MM.1S (cell line): ENCODE measurements at places on chromosomes 16 and 17.
A peak's percentile ranks its signal among the peaks of the same experiment; 100 is the strongest.

- H3K27ac ChIP-seq, result no peak overlapping the region
- H3K36me3 ChIP-seq, result no peaks in the 10 kb centered on the region
- no peaks in the 10 kb centered on the region for H3K4me1 ChIP-seq
- H3K27me3 ChIP-seq, result peaks cover 4% of the 10 kb centered on the region; the same call in 1 of the 2 replicates
- H3K4me3 ChIP-seq, result no peak overlapping the region
- DNase-seq, result no peak
These were observed 1.8 kb downstream of the KCNJ2 start for GRCh38 chr17:70171159-70171558.

DNA sequence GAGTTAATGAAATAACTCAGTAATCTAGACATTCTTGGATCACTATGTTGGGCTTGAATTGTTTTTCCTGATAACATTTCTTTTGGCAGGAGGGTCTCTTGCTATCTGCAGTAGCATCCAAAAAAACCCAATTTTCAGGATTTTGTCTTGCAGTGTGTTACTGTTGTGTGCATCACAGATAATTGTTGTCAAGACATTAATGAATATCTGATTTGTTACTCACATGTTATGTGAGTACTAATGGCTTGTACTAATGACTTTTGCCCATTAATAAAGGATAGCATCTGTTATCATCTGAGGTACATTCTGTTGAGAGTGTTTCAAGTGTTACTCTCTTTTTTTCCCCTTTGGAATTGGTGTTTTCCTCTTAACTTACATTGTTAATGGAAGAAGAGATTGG lies 10.0 kb downstream of the PRKAR1A start:
- peaks cover 7% of the 10 kb centered on the region; the same call in 1 of the 2 replicates for H3K36me3 ChIP-seq
- H3K27me3 ChIP-seq, result no peaks in the 10 kb centered on the region
- H3K27ac ChIP-seq, result no peak overlapping the region
- no peak for DNase-seq
- H3K4me1 ChIP-seq, result no peaks in the 10 kb centered on the region
- H3K4me3 ChIP-seq, result no peak overlapping the region

- no peaks in the 10 kb centered on the region for H3K36me3 ChIP-seq
- DNase-seq, result no peak
- no peaks in the 10 kb centered on the region for H3K4me1 ChIP-seq
- H3K27ac ChIP-seq, result no peak overlapping the region
- no peaks in the 10 kb centered on the region for H3K27me3 ChIP-seq
- H3K4me3 ChIP-seq, result no peak overlapping the region
These were observed 255.2 kb downstream of the CNTNAP4 start for GRCh38 chr16:76532188-76532973.

- H3K27ac ChIP-seq, result no peak overlapping the region
- no peaks in the 10 kb centered on the region for H3K27me3 ChIP-seq
- H3K4me3 ChIP-seq, result no peak overlapping the region
- no peaks in the 10 kb centered on the region for H3K36me3 ChIP-seq
- peaks cover 16% of the 10 kb centered on the region for H3K4me1 ChIP-seq
These were observed 26.3 kb downstream of the SPECC1 start for GRCh38 chr17:20035501-20035900.

DNA sequence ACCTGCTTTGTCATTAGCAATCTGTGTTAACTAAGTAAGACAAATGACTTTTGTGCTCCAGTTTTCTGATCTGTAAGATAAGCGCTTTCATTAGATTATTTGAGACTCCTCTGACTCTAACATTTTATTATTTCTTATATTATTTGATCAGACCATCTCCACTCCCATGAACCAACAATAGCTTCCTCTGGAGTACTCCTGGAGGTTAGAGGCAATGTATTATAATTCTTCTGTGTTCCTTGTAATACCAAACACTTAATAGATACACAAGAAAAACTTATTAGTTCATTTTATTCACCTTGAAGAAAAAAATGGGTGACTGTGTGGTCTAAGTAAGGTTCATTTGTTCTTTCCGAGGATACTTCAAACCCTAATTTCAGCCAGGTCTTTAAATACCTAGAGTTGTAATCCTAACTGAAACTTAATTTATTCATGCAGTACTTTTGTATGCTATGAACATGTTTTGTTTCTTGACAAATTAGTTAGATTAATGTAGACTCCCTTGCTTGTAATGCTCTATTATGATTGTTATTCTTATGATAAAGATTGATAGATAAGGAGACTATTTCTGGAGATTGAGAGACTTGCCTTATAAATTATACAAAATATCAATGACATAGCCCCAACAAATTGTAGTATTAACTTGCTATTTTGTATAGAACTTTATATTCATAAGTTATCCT lies 53.9 kb downstream of the NQO1 start:
- H3K4me1 ChIP-seq, result no peaks in the 10 kb centered on the region
- H3K27ac ChIP-seq, result no peak overlapping the region
- no peak overlapping the region for H3K4me3 ChIP-seq
- H3K36me3 ChIP-seq, result no peaks in the 10 kb centered on the region
- no peaks in the 10 kb centered on the region for H3K27me3 ChIP-seq

GRCh38 chr16:75471723-75472633 lies 7.5 kb upstream of the TMEM170A start:
- H3K4me3 ChIP-seq, result no peak overlapping the region
- no peaks in the 10 kb centered on the region for H3K27me3 ChIP-seq
- H3K4me1 ChIP-seq, result no peaks in the 10 kb centered on the region
- H3K36me3 ChIP-seq, result no peaks in the 10 kb centered on the region
- peak; percentile 14 for DNase-seq

DNA sequence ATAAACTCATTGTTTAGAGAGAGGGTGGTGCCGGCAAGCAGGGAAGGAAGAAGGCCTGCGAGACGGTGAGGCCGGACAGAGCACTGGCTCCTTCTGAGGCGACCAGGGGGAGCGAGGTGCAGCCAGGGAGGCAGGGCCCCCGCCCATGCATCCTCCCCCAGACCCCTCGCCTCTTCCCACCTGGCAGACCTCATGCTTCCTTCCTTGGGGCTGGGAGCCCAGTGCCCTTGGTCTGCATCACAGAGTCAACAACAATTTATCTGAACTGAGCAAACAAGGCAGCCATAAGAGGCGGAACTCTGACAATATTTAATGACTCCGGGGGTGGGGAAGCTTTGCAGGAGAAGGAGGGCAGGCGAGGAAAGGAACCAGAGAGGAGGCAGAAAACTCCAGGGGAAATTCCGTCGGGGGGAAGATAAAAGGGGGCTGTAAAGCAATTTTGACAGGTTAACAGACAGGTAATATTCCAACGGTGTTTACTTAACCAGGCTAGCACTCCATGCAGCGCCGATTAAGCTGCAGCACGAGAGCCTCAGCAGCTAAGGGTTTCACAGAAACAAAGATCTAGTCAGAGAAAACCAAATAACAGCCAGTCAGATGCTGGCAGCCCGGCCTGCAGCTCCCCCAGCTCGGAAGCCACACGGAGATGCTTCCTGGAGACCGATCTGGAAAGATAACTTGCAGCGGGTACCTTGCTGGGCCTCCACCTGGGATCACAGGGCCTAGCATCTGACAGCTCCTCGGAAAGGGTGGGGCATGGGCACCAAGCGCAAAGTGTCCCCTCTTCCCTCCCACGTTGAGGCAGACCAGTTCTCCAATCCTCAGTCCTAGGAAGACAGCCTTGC lies 398.2 kb downstream of the SOX9 start:
- H3K4me3 ChIP-seq, result no peak overlapping the region
- peaks cover 13% of the 10 kb centered on the region for H3K4me1 ChIP-seq
- no peak for DNase-seq
- H3K27me3 ChIP-seq, result no peaks in the 10 kb centered on the region
- no peak overlapping the region for H3K27ac ChIP-seq

DNA sequence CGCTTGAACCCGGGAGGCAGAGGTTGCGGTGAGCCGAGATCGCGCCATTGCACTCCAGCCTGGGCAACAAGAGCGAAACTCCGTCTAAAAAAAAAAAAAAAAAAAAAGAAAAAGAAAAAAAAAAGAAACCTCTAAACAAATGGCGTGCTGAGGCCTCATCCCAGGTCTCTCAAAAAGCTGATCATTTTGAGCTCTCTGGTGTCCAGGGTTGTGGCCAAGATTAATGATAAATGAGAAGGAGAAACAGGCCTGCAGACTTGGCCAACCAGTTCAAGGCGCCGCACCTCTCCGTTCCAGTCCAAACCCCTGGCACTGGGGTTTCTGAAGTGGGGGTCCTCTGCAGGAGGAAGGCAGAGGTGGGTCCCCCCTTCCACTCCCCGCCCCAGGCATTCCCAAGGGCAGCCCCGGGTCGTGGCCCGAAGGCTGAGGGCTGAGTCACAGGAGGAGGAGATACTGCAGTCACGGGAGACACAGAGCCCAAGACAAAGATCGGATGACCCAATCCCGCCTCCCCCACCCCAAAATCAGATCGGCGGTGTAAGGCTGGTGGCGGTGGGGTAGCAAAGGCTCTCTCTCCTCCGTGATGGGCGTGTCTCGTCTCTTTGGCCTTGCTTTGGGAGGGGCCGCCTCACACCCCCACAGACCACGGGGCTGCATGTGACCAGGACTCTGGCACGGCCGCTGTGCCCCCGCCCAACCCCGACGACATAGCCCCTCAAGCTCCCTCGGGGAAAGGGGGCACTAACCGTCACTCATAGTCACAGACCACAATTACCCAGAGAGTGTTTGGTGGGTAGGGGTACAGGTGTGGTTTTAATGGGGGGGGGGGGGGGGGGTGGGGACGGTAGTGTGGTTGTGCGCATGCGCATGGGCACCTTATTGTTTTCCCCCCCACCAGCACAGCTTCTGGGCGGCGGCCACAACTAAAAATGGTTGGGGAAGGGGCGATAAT lies 1.1 kb downstream of the VAT1 start:
- H3K4me1 ChIP-seq, result no peaks in the 10 kb centered on the region
- peak overlapping the region; percentile 80 for H3K4me3 ChIP-seq
- DNase-seq, result no peak

GRCh38 chr17:80621997-80622357 lies 77.3 kb downstream of the RPTOR start:
- no peaks in the 10 kb centered on the region for H3K4me1 ChIP-seq
- H3K27me3 ChIP-seq, result no peaks in the 10 kb centered on the region
- no peak overlapping the region for H3K27ac ChIP-seq
- H3K36me3 ChIP-seq, result no peaks in the 10 kb centered on the region
- H3K4me3 ChIP-seq, result no peak overlapping the region
